ENCODE measurements at places on chromosomes 16 and 17.

GRCh38 chr17:82687871-82688270, 10.6 kb downstream of the RAB40B start:
- no peak for DNase-seq

DNA sequence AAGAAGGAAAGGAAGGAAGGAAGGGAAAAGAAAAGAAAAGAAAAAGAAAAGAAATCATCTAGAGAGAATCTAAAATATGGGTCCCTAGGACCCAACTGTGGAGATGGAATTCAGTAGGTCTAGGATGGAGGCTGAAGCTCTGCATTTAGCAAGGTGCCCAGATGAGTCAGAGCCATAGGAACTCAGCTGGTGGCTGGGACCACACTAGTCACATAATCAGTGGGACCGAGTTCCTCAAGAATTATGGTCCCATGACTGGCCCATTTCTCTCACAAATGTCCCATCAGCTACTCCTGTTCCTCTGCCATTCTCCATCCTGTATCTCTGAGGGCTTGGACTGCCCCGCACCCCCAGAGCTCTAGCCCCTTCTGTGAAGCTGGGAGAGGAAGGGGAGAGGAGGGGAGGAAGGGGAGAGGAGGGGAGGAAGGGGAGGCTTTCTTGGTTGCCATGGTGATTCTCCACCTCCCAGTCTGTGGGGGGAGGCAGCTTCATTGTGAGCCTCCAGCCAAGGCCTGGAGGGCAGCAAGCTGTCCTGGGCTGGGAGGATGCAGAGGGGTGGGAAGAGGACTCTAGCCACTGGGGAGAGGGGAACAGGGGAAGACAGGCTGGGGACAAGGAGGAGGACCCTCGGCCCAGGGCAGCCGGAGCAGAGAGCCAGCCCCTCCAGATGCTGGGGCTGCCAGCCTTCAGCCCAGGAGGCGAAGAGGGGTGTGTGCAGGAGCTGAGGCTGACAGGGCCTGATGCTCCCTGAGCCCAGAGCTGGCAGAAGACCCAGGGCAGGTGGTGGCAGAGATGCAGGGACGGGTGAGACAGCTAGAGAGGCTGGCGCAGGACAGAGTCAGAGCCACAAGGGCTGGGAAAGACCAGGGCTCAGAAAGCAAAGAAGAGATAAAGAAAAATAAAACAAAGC, 37.8 kb upstream of the LHX1 start:
- no peak for DNase-seq

- no peak for DNase-seq
These were observed 44.7 kb upstream of the KPNB1 start for GRCh38 chr17:47605011-47605410.

GRCh38 chr16:695355-696089, 5.3 kb upstream of the WDR24 start:
- DNase-seq: peak; percentile 69

GRCh38 chr17:19311016-19311415, 51.5 kb downstream of the B9D1 start:
- no peak for DNase-seq

GRCh38 chr16:66933776-66934137, 445 bp downstream of the CIAO2B start:
- no peak for DNase-seq

- no peak for DNase-seq
These were observed 60.6 kb upstream of the CRYM start for GRCh38 chr16:21338537-21339268.

DNA sequence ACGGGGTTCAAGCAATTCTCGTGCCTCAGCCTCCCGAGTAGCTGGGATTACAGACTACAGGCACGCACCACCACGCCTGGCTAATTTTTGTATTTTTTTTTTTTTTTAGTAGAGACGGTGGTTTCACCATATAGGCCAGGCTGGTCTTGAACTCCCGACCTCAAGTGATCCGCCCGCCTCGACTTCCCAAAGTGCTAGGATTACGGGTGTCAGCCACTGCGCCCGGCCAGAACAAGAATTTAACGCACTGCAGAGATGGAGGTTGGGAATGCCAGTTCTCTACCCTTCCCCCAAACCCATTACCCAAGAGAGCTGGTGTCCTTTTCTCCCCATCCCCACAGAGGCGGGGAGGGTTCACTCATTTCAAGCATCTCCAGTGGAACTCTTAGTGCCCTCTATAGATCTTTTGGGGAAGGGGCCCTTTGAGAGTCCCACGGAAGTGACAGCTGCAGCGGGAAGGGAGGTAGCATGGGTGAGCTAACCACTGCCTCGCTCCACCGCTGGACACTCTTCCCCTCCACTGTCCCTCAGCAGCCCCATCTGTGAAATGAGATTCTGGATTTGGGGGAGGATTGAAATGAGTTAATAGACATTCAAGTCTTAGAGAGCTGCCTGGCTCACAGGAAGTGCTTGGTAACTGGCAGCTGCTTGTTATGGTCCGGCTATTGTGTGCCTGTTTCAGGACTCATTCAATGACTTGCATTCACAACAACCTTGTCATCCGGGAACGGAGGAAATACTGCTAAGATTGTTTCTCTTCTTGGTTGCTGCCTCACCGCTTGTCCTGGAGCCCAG, 3.5 kb upstream of the UBALD2 start:
- DNase-seq: peak; percentile 33

DNA sequence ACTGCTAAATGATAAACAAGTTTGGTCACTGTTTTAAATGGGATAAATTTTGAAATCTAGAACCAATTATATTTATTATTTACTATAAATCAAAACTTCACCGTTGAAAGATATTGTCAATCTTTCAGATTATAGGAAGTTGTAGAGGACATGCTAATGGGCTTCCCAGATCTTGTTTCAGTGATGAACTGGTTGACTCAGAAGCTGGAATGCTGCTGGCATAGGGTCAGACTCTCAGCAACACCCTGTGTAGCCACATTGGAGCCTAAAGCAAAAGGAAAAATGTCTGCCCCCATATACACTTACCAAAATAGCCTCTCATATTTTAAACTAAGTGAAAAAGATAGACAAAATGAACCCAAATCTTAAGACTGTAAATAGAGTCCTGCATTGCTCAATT, 916.9 kb upstream of the SOX9 start:
- no peak for DNase-seq

GRCh38 chr16:17351441-17352035, 119.2 kb downstream of the XYLT1 start:
- no peak for DNase-seq

GRCh38 chr16:56102183-56102686, 89.1 kb upstream of the GNAO1 start:
- no peak for DNase-seq

GRCh38 chr16:1196494-1196893, 28.6 kb downstream of the TPSG1 start:
- no peak for DNase-seq

- DNase-seq: no peak
These were observed 20.9 kb upstream of the CALB2 start for GRCh38 chr16:71337631-71338030.

GRCh38 chr17:27856676-27857432, 36.3 kb downstream of the LYRM9 start:
- DNase-seq: no peak

DNA sequence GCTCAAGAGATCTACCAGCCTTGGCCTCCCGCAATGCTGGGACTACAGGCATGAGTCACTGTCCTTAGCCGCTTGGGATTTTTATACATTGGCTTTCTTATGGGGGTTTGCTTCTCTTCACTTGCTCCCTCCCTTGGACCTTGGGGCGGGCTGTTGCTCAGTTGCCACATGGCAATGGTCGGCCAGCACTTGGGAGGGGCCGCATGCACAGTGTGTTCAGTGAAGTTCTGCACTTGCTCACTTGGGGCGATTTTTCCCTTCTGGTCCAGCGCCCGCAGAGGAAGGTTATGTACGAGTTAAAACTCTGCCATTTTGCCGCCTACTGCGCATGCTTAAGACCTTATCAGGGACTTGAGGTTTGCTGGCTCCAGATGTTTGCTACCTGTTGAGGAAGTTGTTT, 1367.6 kb upstream of the CDH8 start:
- no peak for DNase-seq

DNA sequence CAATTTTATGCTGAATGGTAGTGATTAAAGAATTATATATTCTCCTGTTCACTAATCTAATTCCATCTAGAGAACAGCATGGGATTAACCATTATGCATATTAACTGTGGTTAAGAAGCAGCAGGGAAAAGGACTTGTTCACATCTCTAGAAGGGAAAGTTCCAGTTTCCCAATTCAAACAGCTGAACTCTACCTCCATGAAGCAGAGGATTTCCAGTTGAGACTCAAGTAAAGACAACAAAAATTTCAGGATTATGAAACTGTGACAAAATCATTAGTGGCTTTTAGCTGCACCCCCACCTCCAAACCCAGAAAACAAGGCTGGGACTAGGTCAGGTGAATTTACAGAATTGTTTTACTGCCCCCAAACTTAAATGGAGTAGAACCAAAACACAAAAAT, 73.6 kb downstream of the USP32 start:
- no peak for DNase-seq

- DNase-seq: no peak
These were observed 125.9 kb upstream of the HS3ST3A1 start for GRCh38 chr17:13727441-13728171.

- DNase-seq: peak; percentile 47
These were observed 2.4 kb upstream of the CD300LF start for GRCh38 chr17:74715144-74715543.

GRCh38 chr16:54512467-54512995, 225.9 kb upstream of the IRX3 start:
- DNase-seq: no peak

GRCh38 chr17:75260641-75261335, 618 bp downstream of the GGA3 start:
- peak; percentile 60 for DNase-seq

DNA sequence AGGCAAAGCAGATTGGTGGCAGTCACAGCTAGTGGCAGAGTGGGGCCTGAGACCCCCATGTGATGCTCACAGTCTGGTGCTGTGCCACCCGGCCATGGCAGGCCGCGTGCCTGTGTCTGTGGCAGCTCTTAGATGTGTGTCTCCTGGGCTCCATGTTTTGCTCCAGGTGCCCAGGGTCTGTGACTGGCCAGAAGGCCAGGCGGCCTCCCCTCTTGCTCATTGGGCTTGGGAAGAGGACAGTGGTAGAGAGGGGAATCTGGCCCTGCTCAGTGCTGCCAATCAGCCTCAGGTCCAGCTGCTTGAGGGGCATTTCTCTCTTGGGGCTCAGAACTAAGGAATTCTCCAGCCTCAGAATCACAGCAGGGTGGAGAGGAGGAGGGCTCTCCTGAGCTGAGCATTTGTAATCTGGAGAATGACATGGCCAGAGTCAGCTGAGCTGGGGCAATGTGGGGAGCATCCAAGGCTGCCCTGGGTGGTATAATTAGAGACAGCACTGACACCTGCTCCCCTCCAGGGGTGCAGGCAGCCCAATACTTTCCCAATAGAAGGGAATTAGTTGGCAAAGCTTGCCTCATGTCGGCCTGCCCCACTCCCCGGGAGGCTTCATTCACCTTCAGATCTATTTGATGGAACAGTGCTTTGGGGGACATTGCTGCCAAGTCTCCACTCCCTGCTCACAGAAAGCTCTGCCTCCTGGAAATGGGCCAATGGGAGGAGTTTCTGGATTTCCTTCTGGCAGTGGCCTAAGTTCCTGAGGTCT, 2.7 kb upstream of the LASP1NB start:
- peak; percentile 55 for DNase-seq

GRCh38 chr17:14302091-14302430, 1.2 kb downstream of the HS3ST3B1 start:
- peak; percentile 49 for DNase-seq

GRCh38 chr16:1010815-1011214, 29.2 kb downstream of the SOX8 start:
- DNase-seq: no peak

DNA sequence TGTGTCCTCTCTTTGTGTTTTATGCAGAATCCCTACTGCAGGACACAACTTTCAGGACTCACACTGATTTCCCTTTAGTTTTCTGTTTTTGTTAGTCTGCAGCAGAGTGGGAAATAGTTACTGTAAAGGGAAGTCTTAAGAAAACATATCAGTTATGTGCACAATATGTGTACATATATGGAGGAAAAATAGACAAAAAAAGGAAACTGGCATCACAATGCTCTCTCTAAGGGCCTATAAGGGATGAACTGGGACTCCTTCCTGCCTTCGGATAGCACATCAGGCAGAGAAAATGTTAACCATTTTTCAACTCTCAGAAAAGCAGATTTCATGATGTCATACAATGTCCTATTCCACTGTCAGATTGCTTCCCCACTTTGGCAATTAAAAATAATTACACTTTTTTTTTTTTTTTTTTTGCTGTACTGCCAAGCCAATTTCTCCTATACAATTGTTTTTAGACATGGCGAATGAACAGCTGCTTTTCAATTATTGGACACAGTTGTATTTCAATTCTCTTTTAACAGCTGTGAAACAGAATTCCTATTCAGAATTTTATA, 112.5 kb upstream of the KCNJ16 start:
- no peak for DNase-seq

- no peak for DNase-seq
These were observed 664.4 kb upstream of the CDH8 start for GRCh38 chr16:62700426-62701294.

- DNase-seq: peak; percentile 78
These were observed 38.7 kb upstream of the CACNG3 start for GRCh38 chr16:24217461-24217860.

- DNase-seq: no peak
These were observed 253.7 kb downstream of the TOX3 start for GRCh38 chr16:52293204-52293603.

DNA sequence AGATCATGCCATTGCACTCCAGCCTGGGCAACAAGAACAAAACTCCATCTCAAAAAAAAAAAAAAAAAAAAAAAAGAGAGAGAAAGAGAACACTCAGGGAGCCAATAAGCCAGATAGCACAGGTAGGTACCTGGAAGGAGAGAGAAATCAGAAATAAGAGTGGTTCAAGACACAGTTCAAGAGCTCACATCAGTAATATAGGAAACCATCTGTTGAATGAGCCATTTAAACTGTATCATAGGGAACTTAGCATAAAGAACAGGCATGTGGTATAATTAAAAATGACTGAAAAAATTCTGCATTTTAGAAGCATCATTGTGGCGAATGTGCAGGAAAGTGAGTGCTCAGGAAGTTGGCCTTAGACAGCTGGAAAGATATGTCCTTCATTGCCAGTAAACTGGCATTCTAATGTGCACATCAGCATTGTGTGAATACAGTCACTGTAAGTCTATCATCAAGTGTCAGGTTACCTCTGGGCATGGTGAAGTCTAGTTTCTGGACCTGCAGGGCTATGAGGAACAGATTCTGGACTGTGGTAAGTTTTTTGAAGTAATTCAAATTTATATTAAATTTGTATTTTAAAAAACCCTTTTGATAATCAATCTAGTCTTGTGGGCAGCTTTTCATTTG, 20.4 kb downstream of the KRT12 start:
- DNase-seq: no peak

Measured in hematopoietic multipotent progenitor cell treated with erythropoietin and hydrocortisone succinate and interleukin-3 and kit ligand, for 6 days (in vitro differentiated cells).